Hematopoietic multipotent progenitor cell (in vitro differentiated cells): ENCODE measurements at places on chromosomes 1 and 21. TPM values are rescaled to one million over a fixed set of nuclear protein-coding genes. Genes with fewer than 3 reads are reported as not detected.

The MPL gene
- total RNA-seq: 39.6 TPM

The ADAMTS5 gene
- total RNA-seq: under 0.01 TPM

The IFI44L gene
- total RNA-seq: 16.4 TPM

The GPATCH2 gene
- total RNA-seq: 8.3 TPM

The OR2T33 gene
- total RNA-seq: 7.0 TPM

The IL22RA1 gene
- total RNA-seq: not detected

The SPAG17 gene
- total RNA-seq: 0.81 TPM

The BMP8B gene
- 0.27 TPM for total RNA-seq

The LINGO4 gene
- total RNA-seq: under 0.01 TPM

- DNase-seq: peak; percentile 41
Observed at GRCh38 chr1:59743324-59744091, 71.2 kb upstream of the HOOK1 start.

GRCh38 chr1:81738875-81739274, 61.9 kb upstream of the ADGRL2 start:
- DNase-seq: no peak

DNA sequence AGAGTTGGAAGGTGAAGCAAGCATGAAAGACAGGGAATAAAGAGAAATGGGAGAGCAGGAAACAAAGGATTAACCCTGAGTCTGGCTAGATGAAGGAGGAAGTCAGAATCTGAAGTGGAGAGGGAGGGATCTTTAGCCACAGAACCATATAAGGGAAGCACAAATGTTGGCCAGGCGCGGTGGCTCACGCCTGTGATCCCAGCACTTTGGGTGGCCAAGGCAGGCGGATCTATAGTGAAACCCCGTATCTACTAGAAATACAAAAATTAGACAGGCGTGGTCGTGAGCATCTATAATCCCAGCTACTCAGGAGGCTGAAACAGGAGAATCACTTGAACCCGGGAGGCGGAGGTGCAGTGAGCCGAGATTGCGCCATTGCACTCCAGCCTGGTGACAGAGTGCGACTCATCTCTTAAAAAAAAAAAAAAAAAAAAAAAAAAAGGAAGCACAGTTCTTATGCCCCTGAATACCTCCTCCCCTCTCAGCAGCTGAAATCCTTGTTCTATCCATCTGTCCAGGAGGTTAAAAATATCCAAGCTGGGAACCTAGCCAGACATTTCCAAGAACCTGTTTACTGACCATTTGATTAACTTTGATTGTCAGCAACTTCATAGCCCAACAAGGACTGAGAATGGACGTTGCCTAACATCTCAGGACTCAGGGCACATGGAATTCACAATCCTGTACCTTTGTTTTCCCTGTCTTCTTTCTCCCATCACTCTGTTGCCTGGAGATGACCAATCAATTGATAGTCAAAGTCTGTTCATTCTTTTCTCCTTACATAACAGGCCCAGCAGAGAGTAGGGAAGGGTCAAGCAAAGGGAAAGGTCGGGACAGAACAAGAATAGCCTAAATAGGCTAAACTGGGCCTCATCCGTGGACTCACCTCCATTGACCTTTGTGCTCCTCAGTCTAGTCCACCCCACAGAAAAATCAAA, 10.6 kb downstream of the TXNIP start:
- no peak for DNase-seq

GRCh38 chr21:38287476-38287875, 30.7 kb downstream of the KCNJ15 start:
- no peak for DNase-seq

- DNase-seq: no peak
Observed at GRCh38 chr1:92502247-92502646, 15.5 kb upstream of the GFI1 start.

DNA sequence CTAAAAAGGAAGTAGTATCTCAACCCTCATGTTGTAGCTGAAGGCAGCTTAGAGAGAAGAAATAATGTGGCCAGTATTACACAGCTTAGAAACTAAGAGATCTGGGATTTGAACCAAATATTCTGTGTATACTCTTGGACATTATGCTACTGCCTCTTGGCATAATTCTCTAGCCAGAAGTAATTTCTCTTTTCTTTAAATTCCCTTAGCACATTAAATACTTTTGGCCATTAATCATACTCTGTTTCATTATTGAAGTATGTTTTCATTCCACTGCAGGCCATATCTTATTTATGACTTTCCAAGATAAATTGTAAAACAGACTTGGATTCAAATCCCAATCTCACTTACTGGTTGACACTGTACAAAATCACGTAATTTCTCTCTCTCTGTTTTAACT, 181.3 kb upstream of the SPAG17 start:
- DNase-seq: no peak

DNA sequence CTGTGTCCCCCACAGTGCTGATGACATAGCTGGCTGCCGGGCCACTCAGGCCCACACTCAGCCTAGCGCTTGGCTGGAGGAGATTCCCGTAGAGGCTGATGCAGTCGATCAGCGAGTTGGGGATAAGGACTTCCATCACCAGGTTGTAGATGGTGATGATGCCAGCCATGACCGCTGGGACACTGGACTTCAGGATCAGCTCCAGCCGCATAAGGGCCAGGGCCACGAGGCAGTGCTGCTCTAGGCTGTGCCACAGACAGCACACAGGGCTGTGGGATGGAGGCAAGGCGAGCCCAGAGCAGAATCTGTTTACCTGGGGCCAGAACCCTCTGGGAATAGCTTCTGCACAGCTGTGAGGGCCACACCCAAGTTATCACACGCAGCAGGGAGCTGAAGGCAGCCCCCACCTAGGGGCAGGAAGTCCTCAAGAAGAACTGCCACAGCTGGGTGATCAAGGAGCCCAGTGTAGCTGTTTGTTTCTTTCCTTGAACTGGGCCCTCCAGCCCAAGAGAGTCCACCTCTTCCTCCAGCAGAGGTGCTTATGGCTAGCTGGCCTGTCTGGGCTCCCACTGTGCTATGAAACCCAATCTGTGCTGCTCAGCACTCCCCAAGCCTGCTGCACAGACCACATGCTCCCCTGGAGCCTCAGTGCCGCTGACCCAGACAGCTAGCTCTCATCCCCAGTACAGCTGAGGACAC, 6.2 kb downstream of the SLC2A1 start:
- DNase-seq: no peak

- no peak for DNase-seq
Observed at GRCh38 chr1:247421074-247421473, 5.1 kb downstream of the NLRP3 start.

- no peak for DNase-seq
Observed at GRCh38 chr1:36542024-36542961, 59.6 kb upstream of the CSF3R start.

- no peak for DNase-seq
Observed at GRCh38 chr1:32810358-32810757, 6.8 kb downstream of the YARS1 start.

GRCh38 chr1:163069142-163069541, at the start of gene RGS4:
Gene RGS4 (plus strand): TSS chr1:163069361. CDS start chr1:163069485, 124 bp downstream.
- DNase-seq: no peak

DNA sequence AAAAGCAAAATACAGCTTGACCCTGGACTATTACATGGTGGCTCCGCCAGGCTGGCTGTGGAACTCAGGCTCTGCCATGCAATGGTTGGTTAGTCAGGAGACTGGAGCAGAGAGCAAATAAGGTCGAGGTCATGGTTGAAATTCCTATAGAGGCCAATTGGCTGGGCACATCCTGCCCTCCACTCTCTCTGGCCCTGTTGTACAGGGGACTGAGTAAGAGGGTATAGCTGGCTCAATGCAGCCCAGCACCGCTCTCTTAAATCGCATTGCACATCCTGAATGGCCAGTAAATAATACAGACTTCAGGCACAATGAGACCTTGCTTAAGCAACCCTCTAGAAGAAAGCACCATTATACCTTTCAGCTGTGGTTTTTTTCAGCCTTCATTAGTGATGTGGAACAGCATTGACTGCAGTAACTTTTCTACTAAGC, 59.3 kb upstream of the PPP2R5A start:
- no peak for DNase-seq

DNA sequence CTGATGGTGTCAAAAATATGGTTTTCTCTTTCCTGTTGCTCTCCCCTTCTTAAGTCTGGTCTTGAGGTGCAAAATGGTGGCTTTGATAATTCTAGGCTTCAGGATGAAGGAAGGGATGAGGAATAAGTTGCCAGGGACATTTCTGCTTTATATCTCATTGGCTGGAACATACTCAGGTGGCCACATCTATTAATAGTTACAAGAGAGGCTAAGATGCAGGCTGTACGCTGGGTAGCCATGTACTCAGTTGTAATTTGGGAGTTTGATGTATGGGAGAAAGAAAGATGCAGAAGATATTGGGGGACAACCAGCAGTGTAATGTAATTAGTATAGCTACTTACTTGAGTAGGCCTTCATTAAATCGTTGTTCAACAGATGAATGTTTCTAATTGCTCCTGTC, 25.2 kb downstream of the PRKAA2 start:
- DNase-seq: no peak

- DNase-seq: no peak
Observed at GRCh38 chr1:20476265-20477038, 9.6 kb downstream of the CAMK2N1 start.

DNA sequence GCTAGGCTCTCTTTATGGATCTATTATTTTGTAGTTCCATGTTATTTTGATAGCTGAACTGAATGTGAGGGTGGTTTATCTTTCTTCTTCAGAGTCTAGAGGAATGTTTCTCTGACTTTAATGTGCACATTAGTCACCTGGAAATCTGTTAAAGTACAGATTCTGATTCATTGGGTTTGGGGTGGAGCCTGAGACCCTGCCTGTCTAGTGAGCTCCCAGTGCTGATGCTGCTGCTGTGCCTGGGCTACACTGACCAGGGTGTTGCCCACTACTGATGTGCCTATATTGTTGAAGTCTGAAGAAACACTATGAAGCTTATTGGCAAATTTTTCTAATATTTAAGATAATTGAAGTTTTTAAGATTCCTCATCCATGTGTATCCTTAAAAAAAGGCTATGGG, 35.9 kb downstream of the CD46 start:
- DNase-seq: no peak

- no peak for DNase-seq
Observed at GRCh38 chr1:235401251-235401650, 34.0 kb downstream of the TBCE start.

- DNase-seq: no peak
Observed at GRCh38 chr1:186143481-186143880, 231.6 kb downstream of the TPR start.

GRCh38 chr21:18138507-18138906, 106.1 kb upstream of the CHODL start:
- DNase-seq: no peak

GRCh38 chr21:38771536-38771935, 34.2 kb upstream of the ETS2 start:
- no peak for DNase-seq

- peak; percentile 79 for DNase-seq
Observed at GRCh38 chr1:15261155-15262002, 14.4 kb downstream of the FHAD1 start.

DNA sequence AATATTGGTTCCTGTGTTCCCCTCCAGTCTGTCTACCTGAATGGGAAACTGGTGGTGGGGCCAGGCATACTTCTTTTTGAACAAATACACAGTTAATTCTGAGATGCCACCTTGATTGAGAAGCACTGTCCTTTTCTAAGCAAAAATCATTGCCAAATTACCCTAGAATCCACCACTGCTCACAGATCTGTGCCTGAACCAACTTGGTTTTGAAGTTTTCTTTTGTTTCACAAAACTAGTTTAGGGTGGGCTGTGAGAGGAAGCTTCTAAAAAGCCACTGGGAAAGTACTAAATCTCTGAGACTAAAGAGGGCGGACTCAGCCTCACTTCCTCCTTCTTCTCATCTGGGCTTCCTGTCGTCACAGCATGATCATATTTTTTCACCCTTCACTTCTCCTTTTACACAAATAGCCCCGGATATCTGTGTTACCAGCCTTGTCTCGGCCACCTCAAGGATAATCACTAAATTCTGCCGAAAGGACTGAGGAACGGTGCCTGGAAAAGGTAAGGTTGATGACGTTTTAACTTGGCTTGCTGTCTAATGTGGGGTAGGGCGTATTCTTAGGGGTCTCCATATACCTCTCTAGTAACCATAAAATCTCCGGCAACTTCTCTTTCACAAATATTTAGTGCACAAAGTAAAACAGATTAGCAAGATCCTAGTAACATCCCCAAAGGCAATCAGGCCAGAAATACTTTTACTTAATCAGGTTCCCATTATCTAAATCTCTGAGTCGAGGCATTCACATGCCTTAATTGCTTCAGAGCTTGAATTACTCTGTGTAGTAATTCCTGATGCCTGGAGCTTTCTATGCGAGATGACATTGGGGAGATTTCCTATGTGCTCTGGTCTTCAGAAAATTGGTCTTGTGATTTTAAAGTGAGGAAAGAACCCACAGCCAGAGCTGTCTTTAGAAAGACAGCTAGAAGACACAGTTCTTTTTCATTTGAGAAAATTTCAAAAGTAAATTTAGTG, at the start of gene CD53:
Gene CD53 (plus strand): TSS at position 404 of the 976 bp plus-strand sequence. CDS start 18,261 bp downstream, outside the sequence.
- DNase-seq: peak; percentile 90

- no peak for DNase-seq
Observed at GRCh38 chr1:173430677-173431303, 46.3 kb upstream of the PRDX6 start.

DNA sequence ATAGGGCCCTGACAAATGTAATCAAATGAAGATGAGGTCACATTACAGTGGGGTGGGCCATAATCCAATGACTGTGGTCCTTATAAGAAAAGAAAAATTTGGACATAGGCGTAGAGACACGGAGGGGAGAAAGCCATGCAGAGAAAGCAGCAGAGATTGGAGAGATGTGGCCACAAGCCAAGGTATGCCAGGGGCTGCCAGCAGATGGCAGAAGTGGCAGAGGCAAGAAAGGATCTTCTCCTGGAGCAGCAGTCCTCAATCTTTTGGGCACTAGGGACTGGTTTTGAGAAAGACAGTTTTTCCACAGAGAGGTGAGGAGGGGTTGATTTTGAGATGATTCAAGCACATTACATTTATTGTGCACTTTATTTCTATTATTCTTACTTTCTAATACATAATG, 355.1 kb downstream of the NPHP4 start:
- DNase-seq: peak; percentile 23

- peak; percentile 19 for DNase-seq
Observed at GRCh38 chr1:21663951-21664805, 5.0 kb downstream of the RAP1GAP start.

DNA sequence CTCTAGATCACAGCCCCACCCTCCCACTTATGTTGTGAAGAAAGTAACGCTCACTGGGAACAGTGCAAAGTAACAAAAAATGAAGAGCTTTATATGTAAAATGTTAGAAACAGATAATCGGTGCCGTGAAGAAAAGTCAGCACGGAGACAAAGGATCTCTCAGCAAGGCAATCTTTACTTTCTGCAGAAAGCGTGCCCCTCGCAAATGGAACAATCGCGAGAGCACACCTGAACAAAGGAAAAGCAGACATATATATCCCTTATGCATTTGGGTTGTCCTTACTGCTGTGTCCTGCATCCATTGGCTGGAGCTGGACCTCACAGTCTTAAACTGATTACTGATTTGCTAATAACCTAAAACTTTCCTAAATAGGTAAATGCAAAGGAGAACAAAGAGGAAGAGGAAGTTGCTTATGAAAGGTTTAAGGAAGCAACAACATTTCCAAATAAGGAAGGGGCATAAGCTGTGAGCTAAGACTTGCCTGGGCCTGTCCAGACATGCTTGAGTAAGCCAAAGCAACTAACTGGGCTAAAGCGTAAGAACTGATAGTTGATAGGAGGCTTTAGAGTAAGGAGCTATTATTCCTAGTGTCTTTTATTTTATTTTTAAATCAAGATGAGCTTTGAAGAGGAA, 89.7 kb downstream of the GTF2B start:
- DNase-seq: no peak
